ENCODE measurements at places on chromosomes 2 and 18.

GRCh38 chr2:1825046-1825445 lies 80.7 kb upstream of the PXDN start:
- no peak for DNase-seq

DNA sequence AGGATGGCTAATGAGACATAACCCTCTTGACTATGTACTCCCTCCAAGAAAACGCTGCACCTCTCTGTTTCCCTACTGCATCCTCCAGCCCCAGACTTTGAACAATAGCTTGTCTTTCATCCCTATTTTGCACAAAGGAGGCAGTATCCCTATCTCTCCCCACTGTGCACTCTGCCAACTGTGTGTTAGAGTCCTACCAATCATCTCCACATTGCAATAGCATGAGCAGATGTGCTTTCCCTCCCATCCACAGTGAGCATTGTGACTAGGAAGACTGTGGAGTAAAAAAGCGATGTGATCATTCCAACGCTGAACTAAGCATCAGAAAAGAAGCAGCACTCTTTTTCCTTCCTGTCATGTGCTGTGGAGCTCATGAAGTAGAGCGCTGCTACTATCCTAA lies 206.3 kb upstream of the GULP1 start:
- no peak for DNase-seq

GRCh38 chr18:3725115-3725514 lies 275.1 kb downstream of the TGIF1 start:
- DNase-seq = no peak

DNA sequence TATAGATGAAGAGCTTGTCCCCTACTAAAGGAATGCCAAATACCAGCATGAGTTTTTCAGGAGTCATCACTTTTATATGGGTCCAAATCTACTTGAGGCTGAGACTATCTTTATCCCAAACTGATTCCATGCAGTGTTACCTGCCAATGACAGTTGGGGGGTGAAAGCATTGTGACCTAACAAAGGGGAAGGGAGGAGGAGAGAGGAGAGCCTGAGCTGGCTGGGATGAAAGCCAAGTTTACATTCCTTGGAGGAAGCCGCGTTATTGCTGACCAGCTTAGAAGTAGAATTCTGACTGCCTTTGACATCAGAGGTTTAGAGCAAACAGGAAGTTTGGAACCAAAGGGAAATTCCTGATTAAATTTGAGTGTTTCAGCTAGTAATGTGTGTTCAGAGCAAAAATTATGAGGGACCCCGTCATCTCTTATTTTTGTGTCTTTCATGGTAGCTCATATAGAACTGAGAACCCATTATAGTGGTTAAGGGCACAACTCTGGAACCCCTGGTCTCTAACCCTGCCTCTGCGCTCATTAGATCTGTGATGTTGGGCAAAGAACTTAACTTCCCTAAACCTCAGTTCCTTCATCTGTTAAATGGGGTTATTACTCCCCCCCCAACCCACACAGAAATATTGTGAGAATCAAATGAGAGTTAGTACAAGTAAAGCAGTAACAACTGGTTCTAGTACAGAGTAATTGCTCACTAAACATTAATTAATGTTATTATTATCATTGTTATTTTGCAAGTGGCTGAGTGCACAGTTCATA lies 199.3 kb upstream of the EPAS1 start:
- DNase-seq = no peak

GRCh38 chr18:63823516-63824219 lies 48.5 kb downstream of the SERPINB7 start:
- peak; percentile 26 for DNase-seq
